ENCODE measurements at places on chromosomes 13 and 19. TPM values are rescaled to one million over a fixed set of nuclear protein-coding genes. Genes with fewer than 3 reads are reported as not detected.

- DNase-seq = no peak
Measured at GRCh38 chr13:68047889-68048288, 817.8 kb upstream of the PCDH9 start.

- DNase-seq = no peak
Measured at GRCh38 chr19:54434112-54434872, 14.7 kb upstream of the LENG8 start.

- peak; percentile 96 for DNase-seq
Measured at GRCh38 chr19:9674663-9675357, at the start of gene ZNF562. TSS of gene ZNF562 (minus strand) at chr19:9675100. CDS start at chr19:9660744, 14,356 bp downstream.

GRCh38 chr19:10045371-10045770 lies 32.1 kb downstream of the RDH8 start:
- no peak for DNase-seq

GRCh38 chr13:80454245-80454644 lies 113.3 kb upstream of the SPRY2 start:
- no peak for DNase-seq

- no peak for DNase-seq
Measured at GRCh38 chr19:50320051-50320450, 9.1 kb downstream of the KCNC3 start.

DNA sequence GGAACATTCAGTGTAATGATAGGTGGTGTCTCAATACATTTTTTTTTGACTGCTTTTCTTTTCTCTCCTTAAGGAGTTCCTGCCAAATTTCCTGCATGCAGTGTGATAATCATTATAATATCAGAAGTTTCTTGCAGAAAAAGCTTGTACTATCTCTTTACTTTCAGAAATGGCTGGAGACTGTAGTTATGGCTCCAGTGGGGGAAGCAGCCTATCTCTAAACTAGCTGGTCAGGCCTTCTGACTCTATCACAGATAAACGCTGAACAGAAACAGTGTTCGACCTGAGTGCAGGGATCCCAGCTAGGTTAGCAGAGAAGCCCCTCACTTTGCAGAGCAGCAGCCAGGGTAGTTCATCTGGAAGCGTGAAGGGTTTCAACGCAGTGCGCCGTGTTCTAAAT lies 1.9 kb downstream of the CCNE1 start:
- DNase-seq = no peak

DNA sequence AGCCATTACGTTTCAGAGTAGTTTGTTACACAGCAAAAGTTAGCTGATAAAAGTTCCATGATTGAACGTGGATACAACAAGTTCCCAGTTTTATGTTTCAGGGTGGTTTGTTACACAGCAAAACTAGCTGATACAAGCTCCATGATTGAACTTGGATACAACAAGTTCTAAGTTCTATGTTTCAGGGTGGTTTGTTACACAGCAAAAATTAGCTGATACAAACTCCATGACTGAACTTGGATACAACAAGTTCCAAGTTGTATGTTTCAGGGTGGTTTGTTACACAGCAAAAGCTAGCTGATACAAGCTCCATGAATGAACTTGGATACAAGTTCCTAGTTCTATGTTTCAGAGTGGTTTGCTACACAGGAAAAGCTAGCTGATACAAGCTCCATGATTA lies 47.6 kb downstream of the INSR start:
- no peak for DNase-seq

DNA sequence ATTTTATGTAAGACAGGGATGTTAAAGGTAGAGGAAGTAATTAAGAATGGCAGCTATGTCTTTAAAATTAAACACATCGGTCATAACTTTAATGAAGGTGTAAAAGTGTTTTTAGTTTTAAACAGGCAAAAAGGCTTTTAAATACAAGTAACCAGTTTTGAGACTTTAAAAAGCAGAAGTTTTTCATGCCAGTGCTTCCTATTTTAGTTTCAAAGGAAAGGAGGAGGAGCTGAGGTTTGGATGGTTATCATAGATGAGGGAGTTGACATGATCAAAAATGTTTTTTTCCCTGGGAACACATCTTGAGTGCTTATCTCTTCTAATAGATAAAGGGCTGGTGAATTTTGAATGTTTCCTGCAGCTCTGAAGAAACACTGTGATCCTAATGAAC lies 42.9 kb downstream of the LRCH1 start:
- no peak for DNase-seq

DNA sequence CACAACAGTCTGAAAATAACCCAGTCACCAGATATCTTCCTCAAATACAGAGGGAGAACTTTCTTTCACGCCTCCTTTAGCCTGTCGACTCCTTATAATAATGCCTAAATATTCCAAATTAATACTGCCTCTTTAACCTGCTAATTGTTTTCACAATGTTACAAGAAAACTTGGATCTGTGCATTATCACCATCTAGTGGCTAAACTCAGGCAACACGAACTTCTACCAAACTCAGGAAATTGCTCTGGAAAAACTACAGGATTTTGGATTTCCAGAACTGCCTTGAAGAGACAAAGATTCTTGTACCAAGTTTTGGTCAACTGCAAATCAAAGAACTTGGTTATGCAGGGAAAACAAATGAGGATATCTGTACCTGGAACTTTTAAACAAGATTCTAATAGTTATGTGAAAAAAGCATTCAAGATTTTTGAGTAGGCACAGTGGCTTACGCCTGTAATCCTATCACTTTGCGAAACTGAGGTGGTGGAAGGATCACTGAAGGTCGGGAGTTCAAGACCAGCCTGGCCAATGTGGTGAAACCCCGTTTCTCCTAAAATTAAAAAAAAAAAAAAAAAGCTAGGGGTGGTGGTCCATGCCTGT lies 10.8 kb downstream of the CLN5 start:
- peak; percentile 53 for DNase-seq

GRCh38 chr13:67841071-67841470 lies 610.9 kb upstream of the PCDH9 start:
- no peak for DNase-seq

- DNase-seq = no peak
Measured at GRCh38 chr19:54262066-54262465, 5.0 kb upstream of the LILRB5 start.

- DNase-seq = no peak
Measured at GRCh38 chr13:95512957-95513356, 39.6 kb upstream of the CLDN10 start.

ZNF581 gene
- total RNA-seq = 15.1 TPM

CFD gene
- 8.7 TPM for total RNA-seq

ALOX5AP gene
- total RNA-seq = 3.6 TPM

RINL gene
- 10.7 TPM for total RNA-seq

ICAM1 gene
- total RNA-seq = 4.7 TPM

CHERP gene
- 3.5 TPM for total RNA-seq

PTGER1 gene
- total RNA-seq = 0.09 TPM

TNFSF11 gene
- total RNA-seq = 0.04 TPM

BRME1 gene
- total RNA-seq = 2.1 TPM

GPR12 gene
- 0.09 TPM for total RNA-seq

ERICH4 gene
- not detected for total RNA-seq

All from muscle of leg (tissue), 16 donors.